Mesendoderm (in vitro differentiated cells): ENCODE measurements at places on chromosomes 13 and 19.
A peak's percentile ranks its signal among the peaks of the same experiment; 100 is the strongest.

- no peak for DNase-seq
- H3K4me1 ChIP-seq, result no peaks in the 10 kb centered on the region
- no peak overlapping the region for H3K4me3 ChIP-seq
- no peaks in the 10 kb centered on the region for H3K27me3 ChIP-seq
Observed at GRCh38 chr13:29196409-29197074, 376.4 kb downstream of the MTUS2 start.

DNA sequence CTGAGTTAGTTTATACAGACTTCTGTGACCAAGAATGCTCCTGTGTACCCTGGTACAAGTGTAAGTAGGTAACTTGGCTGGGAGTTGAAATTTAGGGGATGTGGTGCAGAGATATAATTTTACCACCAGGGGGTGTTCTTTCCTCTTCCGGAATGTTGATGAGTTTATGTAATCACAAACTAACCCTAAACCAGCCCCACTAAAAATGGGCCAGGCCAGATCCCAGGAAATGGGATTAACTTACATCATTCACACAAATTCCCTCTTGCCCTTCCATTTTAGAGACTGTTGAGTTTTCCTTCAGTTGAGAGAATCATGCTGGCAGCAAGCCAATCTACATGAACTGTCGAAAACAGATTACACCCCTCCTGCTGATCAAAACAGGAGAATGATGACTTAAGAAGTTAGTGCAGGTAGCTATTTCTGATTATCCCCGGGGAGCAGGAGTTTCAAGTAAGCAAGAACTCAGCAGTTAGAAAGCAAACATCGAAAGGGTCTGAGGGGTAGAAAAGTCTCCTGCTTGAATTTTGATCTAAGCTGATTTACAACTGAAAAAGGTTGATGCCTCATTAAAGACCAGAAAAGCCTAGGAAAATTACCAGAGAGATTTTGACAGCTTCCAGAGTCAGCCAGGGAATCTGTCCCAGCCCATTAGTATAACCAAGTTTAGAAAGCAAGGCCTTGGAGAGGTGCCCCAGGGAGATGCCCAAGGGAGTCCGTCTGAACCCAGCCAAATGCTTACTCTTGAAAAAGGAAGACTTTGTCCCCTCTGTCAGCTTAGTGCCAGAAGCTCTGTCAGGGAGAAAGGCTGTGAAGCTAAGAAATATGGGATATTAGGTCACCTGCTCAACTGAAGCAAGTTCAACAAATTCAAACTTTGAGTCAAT is 32.3 kb upstream of the MED4 start:
- peaks cover 2% of the 10 kb centered on the region for H3K4me1 ChIP-seq
- H3K36me3 ChIP-seq, result no peaks in the 10 kb centered on the region
- H3K27ac ChIP-seq, result peak overlapping the region; percentile 15

GRCh38 chr19:20325151-20325550 is 158.1 kb downstream of the ZNF486 start:
- H3K27me3 ChIP-seq, result no peaks in the 10 kb centered on the region
- no peak for DNase-seq
- no peaks in the 10 kb centered on the region for H3K36me3 ChIP-seq
- H3K4me1 ChIP-seq, result no peaks in the 10 kb centered on the region
- no peak overlapping the region for H3K4me3 ChIP-seq

DNA sequence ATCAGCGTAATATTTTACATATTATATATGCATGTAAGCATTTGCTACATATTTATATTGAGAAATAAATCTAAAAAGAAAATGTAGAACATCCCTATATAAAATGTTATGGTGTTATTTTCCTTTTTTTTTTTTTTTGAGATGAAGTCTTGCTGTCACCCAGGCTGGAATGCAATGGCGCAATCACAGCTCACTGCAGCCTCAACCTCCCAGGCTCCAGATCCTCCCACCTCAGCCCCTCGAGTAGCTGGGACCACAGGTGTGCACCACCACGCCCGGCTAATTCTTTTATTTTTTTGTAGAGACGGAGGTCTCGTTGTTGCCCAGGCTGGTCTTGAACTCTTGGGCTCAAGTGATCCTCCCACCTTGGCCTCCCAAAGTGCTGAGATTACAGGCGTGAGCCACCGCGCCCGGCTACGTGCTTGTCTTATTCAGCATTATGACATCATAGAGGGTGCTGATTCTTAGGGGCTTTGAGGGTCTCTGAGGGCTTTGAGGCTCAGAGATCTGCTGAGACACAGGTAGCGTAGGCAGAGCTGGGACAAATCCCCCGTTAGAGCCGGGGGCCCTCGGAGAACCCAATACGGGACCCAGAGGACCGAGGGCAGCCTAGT is 101.9 kb downstream of the GADD45B start:
- H3K4me3 ChIP-seq, result no peak overlapping the region
- H3K4me1 ChIP-seq, result peaks cover 6% of the 10 kb centered on the region
- H3K36me3 ChIP-seq, result no peaks in the 10 kb centered on the region
- DNase-seq, result no peak

- DNase-seq, result no peak
- H3K4me1 ChIP-seq, result peaks cover 13% of the 10 kb centered on the region
- H3K27me3 ChIP-seq, result no peaks in the 10 kb centered on the region
- H3K4me3 ChIP-seq, result no peak overlapping the region
- H3K27ac ChIP-seq, result no peak overlapping the region
Observed at GRCh38 chr13:110490009-110490770, 71.3 kb downstream of the RAB20 start.
